NCI-H774 (cell line): ENCODE measurements at places on chromosomes 6 and 20.

DNA sequence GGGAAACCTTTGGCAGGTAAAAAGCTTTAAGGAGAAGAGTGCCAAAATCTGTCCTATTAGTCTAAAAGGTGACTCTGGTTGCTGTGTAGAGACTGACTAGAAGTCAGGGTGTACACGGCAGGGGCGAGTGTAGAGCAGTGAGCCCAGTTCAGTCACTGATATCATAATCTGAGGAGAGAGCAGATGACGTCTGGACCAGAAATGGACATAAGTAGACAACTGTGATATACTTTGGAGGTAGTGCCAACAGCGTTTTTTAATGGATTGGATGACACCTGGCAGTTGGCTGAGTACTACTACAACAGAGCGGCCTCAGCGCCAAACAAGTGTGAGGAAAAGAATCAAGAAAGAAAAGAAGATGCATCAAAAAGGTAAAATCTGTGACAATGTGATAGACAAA, 76.0 kb downstream of the MAP7 start:
- DNase-seq, result no peak

- peak; percentile 20 for DNase-seq
Observed at GRCh38 chr20:51014797-51015722, 7.8 kb downstream of the KCNG1 start.

- DNase-seq, result no peak
Observed at GRCh38 chr20:50735813-50736212, 4.4 kb downstream of the PARD6B start.

DNA sequence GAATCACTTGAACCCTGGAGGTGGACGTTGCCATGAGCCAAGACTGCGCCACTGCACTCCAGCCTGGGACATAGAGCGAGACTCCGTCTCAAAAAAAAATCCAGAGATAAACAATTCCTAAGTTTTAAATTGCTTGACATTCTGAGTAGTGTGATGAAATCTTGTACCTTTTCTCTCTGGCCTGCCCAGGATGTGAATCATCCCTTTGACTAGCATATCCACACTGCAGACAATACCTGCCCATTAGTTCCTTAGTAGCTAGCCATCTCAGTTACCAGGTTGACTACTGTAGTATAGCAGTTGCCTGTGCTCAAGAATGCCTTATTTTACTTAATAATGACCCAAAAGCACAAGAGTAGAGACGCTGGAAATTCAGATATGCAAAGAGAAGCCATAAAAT, 2.8 kb downstream of the ZFP57 start:
- no peak for DNase-seq

DNA sequence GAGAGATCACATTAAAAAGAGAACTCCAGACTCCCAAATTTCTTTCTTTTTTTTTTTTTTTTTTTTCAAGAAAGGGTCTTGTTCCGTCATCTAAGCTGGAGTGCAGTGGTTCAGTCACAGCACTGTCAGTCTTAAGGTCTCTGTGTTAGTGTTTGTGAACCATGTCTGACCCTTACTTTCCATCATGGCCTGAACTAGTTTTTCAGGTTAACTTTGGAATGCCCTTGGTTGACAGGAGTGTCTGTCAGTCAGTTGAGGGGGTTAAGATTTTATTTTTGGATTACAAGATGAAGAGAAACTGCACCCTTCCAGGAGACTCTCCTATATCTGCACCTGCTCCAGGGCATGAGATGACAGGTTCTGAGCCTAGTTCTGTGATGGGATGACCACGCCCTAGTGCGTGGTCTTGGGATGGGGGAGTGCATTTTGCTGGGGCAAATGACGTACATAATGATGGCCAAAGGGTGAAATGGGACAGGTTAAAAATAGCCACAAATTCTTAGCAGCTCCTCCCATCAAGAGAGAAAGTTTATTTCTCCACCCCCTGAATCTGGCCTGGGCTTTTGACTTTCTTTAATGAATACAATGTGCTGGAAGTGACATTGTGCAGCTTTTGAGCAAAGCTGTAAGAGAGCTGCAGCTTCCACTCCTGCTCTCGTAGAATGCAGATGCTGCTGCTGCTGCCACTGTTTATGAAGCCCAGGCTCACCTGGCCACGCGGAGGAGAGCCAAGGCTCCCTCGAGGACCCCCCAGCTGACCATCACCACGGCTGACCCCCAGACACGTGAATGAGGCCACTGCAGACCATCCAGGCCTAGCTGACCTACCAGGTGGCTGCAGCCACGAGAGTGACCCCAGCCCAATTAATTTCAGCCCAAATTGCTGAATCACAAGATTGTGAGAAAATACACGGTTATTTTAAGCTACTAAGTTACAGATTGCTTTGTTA, 29.7 kb upstream of the FAM50B start:
- no peak for DNase-seq

DNA sequence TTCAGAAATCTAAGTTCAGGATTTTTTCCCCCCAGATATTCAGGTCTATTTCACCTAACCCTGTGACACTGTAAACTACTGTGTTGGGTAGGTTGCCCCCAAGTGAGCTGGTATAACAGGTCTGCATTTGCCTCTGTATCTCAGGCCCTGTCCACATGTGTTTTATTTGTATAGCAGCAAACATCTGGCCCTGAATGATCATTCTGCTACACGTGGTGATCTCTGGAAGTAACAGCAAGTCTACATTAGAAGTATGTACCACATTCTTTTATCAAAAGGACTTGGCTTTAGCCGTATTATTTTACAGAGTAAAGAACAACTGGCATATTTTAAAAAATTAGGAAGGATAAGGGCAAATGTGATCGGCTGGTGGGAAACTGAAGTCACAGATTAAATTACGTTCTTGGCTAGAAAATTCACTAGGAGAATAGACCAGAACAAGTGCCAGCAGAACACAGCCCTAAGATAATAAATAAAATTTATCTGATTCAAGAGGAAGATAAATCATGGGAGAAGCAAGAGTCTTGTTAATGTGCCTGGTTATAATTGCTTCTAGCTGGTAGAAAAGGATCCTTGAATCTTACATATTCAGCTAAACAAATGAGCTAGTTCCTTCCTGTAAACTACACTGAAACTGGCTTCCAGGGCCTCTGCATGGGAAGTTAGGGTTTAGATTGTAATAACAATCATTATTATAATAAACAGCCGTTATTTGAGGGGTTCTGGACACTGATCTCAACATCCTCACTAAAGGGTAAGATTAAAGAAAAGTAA, 192.1 kb downstream of the SAMD5 start:
- DNase-seq, result no peak

DNA sequence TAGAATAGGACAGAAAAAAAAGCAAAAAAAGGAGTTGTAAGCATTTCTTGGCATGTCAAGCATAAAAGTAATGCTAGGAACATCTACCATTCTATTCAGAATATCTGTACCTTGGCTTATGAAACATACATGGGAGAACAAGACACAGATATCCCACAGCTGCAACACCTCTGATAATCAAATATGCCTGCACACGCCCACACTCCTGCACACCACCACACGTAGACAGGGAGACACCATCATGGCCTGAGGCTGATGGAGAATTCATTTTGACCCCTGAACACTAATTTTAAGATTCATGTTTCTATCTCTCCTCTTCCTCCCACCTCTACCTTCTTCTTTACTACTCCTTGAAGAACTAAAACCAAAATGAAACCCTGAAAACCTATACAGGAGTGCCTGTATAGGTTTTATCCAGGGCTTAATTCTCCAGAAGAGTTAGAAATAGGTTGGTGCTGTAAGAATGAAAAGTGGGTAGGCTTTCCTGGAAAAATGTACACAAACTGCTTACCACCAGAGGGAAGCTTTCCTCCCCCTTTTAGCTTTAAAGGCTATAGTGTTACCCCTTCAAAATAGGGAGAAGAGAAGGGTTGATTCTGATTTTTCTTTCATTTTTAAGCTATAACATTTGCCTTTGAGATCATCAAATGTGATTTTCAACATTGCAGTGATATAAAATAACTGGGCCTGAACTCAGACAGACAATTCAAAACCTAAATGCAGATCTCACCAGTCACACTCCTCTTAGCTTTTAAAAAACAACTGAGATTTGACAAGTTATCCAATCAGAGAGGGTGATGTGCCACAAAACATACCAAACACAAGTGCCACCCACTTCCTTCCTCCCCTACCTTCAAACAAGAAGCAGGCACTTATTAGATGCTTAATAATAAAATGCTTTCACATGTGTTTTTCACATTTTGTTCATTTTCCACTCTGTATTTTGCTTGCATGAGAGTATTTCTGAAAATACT, 57.9 kb downstream of the ELOVL5 start:
- DNase-seq, result no peak
